Activated CD4-positive, alpha-beta T cell treated with anti-CD3 and anti-CD28 coated beads for 36 hours (primary cell): ENCODE measurements at places on chromosomes 4 and X.

- DNase-seq: peak; percentile 27
Measured at GRCh38 chr4:54230484-54231418, 1.7 kb downstream of the PDGFRA start.

DNA sequence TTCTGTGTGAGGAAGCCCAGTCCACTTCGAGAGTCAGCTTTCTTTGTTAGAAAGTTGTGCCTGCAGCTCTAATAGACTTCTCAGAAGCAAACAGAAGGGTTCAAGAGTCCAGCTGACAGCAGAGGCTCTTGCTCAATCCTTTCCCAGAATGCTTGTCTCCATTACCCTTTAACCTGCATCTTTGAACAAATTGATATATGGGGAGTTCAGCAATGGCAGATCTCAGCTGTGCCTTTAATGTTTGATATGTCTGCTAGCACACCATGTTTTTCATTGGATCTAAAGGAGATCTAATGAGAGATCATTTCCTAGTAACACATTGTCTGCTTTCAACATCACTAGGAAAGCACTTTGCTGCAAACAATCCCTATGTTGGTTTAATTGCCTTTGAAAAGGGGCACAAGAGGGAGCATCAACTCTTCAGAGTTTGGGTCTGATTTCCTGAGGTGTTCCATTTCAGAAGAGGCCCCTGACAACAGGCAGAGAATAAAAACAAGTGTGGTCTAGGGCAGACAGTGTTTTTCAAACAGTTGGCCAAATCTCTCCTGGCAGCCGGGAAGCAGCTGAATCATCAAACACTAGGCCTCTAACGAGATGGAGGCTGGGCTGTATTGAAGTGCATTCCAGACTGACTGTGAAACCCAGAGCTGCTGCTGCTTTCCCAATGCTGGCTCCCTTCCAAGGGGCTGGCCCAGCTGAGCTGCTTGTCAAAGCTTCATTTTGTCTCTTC lies 55.5 kb downstream of the LUZP4 start:
- no peak for DNase-seq

GRCh38 chr4:19993242-19993641 lies 258.5 kb upstream of the SLIT2 start:
- no peak for DNase-seq

DNA sequence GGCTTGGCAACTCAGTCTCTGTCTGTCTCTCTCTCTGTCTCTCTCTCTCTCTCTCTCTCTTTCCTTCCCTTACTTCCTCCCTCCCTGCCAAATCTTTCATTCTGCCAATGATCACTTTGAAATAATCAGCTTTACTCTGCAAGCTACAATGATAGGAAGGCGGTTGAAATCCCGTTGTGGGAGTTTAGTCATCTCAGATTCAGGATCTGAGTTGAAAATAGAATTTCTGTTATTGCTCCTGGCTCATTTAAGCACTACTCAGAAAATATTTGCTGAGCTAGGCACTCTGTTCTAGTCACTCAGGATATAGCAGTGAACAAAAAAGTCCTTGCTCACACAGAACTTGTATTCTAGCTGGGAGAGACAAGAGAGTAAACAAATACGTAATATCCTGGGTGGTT lies 56.3 kb upstream of the DCTD start:
- no peak for DNase-seq

DNA sequence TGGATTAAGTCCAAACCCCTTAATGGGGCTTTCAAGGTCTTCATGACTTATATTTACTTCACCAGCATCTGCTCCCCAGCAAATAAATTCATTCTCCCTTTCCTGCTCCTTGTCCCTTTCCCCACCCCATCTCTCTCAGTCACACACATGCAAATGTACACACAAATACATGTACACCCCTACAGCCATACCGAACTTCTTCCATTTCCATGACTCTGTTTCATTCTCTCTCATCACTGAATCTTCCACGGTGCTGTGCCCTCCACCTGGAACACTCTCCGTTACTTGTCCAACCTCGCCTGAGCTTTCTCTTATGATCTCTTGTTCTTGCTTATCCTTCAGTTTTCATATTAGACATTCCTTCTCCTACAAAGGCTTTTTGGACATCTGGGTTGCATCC lies 22.0 kb upstream of the RPA4 start:
- no peak for DNase-seq

DNA sequence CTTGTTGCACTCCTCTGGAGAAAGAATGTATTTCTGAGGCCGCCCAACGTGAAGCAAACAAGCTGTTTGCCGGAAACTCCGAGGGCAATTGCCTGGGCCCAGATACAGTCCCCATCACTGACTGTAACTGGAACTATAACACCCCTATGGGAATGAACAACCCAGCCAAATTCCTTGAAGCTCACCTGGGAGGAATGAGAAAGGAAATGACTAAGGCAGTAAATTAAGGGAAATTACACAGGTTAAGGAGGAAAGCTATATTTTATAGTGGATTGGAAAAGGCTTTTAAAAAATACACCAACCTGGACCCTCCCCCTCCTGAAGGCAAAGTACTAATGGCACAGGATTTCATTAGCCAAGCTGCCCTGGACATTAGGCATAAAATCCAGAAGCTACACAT lies 11.7 kb upstream of the HERC5 start:
- no peak for DNase-seq

DNA sequence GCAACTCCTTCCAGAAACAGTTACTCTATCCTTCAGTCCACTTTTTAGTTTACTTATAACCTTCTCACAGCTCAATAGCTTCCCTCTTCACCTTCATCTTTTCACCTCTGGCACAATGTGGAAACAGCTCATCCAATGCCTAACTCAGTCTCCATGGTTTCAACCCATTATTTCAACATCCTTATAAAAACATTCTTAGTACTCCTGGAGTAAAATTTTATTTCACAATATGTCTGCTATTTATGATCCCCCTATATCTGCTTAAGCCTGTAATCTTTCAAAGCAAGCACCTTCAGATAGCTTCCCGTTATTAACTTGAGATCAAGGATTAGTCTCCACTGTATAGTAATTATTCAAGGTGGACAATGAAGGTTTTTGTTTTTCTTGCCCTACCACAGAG lies 156.3 kb downstream of the GASK1B start:
- no peak for DNase-seq

DNA sequence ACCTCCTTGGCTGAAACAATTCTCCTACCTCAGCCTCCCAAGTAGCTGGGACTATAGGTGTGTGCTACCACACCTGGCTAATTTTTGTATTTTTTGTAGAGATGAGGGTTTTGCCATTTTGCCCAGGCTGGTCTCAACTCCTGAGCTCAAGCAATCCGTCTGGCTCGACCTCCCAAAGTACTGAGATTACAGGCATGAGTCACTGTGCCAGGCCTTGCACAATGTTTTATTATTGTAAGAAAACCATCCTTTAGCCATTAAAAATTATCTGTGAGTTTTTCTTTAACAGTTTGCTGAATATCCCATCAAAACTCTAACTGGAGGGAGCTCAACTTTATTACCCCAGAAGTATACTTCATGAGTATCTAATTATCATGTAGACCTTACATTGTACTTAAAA lies 900.3 kb downstream of the PCDH7 start:
- DNase-seq: no peak

- DNase-seq: no peak
Measured at GRCh38 chr4:54909961-54910360, 215.4 kb downstream of the KDR start.

DNA sequence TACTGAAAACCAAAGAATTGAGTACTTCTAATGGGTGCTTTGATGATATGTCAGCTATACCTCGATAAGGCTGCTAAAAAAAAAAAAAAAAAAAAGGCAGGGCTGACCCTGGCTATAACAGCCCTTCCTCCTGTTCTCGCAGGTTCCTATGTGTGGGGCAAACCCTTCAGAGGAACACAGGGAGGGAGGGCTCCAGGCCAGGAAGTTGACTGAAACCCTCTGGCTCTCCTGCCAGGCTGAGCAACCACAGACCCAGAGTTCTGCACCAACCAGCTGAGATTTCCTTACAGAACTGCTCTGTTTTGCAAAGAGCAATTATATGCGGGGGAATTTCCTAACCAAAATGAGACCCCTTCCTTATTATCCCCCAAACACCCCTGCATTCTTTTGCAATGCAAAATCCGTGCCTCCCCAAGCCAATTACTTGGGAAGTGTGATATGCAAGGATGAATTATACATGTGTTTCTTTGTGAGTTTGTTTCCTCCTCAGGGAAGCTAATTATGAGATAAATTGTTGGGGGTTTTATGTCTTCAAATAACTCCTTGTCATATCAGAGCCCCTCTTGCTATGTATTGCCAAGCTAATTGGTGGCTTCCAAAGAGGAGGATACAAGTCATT lies 45.6 kb downstream of the PDHA1 start:
- DNase-seq: no peak

DNA sequence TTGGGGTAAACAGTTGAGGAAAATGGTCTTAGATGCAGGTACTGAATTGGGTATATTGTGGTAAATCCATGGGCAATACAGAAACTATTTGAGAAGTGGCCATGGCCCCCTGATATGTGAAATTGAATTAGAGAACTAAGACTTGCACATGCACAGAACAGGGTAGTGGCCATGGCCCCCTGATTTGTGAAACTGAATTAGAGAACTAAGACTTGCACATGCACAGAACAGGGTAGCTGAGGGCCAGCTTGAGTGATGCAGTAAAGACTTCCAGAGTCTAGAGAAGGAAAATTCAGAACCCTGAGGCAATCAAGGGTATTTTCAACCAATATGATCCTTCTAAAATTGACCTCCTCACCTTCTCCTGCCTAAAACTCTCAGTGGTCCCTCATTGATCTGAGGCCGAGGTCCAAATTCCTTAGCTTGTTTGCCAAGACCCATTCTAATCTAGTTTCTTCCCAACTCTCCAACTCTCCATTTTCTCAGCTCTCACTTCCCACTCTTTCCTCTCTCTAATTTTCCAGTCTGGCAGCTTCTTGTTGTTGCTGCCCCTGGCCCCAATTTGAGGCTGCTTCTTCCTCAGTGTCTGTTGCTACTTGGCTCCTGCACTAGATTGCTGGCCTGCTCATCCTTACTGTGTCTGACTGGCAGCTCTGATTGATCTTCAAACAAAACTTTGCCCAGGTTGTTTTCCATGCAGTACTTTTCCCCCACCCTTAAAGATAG lies 72.4 kb downstream of the FRAS1 start:
- DNase-seq: no peak

DNA sequence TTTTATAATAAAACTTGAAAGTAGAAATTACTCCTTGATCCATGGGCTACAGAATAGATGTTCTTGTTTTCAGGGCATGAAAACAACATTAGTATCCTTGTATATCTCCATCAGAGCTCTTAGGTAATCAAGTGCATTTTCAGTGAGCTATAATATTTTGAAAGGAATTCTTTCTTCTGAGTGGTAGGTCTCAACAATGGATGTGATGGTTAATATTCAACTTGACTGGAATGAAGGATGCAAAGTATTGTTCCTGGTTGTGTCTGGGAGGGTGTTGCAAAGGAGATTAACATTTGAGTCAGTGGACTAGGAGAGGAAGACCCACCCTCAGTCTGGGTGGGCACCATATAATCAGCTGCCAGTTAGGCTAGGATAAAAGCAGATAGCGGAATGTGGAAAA lies 100.1 kb downstream of the LCORL start:
- no peak for DNase-seq

GRCh38 chrX:6757631-6758030 lies 222.7 kb upstream of the VCX3A start:
- DNase-seq: no peak

- no peak for DNase-seq
Measured at GRCh38 chr4:59647500-59647899, 1552.6 kb upstream of the ADGRL3 start.

DNA sequence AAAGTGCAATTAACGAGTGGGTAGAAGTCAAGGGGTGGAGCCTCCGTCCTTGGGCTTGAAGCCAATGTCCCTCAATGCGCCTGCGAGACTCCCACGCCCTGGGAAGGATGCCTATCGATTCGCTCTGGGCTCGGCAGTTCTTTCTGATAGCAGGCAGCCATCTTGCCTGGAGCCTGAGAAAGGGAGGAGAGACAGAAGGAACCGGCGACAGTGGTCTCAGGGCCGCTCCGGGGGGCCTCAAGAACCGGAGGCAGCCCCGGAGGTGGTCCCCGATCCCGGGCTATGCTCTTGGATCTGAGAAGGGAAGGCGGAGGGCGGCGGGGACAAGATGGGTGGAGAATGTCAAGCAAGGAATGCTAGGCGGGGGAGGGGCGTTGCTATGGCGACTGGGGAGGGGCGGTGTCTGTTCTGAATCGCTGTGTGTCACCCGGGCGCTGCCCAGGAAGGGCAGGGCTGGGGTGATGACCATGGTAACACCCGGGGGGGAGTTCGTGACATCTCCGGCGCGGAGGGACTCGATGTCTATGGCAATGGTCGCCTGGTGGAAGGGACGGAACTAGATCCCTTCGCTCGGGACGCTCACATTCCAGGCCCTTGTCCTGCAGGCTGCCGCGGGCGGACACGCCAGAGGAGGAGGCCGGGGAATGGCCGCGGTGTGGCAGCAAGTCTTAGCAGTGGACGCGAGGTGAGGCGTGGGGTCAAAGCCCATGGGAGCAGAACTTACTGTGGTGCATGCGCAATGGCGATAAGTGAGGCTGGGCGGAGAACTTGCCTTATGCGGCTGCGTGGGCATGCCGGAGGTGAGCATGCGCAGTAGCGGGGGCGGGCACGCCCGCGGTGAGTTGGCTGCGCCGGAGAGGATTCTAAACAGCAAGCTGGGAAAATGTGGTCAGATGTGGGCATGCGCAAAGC lies at the start of gene WDR13:
TSS of gene WDR13 (plus strand) at position 140 of the 912 bp plus-strand sequence. CDS start at position 645, 505 bp downstream.
- DNase-seq: peak; percentile 94

- no peak for DNase-seq
Measured at GRCh38 chrX:19990151-19990555, 708 bp downstream of the BCLAF3 start.

DNA sequence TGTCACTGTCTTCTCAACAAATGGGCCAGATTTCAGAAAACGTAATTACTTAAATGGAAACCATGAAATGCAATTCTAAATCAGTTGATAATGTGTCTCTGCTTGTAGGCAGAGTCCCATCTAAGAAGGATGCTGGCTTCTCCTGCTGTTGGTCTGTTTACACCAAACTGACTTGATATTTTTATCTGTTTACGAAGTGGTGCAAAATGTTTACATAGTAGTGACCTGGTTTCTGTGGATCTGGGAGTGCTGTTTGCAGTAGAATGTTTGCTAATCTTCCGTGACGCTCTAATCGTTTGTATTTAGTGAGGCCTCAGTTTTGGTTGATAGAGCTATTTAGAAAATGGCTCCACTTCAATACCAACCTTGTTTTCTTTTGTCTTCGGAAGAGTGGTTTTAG lies 213.5 kb downstream of the VEGFC start:
- DNase-seq: no peak

- peak; percentile 80 for DNase-seq
Measured at GRCh38 chr4:1300466-1301455, 11.1 kb downstream of the MAEA start.

GRCh38 chr4:32196950-32197688 lies 1477.0 kb downstream of the PCDH7 start:
- no peak for DNase-seq

GRCh38 chrX:155070038-155070437 lies 898 bp downstream of the CMC4 start:
- DNase-seq: peak; percentile 8

DNA sequence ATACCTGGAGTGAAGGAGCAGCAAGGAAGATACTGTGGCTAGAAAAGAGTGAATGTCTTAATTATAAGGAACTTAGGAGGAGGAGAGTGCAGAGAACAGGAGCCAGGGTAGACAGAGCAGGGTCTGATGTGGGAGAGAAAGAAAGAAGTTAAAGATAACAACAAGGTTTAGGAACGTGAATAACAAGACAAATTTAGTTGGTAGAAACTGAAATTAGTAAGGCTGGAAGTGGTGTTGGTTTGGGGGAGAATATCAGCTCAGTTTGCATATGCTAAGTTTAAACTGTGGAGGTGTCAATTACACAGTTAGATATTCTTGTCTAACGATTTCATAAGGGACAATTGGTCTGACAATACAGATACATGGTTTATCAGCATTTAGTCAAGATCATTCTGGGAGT lies 1123.7 kb upstream of the PABPC4L start:
- no peak for DNase-seq
